ENCODE measurements at places on chromosomes 3 and 15.

DNA sequence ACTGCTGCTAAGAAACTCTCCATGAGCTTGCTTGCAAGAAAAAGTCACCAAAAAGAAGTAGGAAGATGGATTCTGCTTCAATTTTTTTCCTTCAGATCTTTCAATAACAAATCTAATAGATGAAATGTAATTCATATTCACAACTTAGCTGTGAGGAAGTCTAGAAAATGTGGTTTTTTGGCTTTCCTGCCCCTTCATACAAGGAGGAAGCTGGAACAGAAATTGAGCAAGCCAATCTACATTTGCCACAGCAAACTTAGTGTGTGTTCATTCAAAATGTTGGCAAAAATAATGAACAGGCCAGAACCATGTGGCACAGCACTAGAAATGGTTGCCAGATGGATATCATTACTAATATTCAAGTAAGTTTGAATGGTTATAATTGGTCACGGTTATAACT, 93.2 kb upstream of the NEDD4 start:
- DNase-seq, result no peak

- no peak for DNase-seq
Observed at GRCh38 chr3:103629391-103629790, 1194.6 kb downstream of the ZPLD1 start.

DNA sequence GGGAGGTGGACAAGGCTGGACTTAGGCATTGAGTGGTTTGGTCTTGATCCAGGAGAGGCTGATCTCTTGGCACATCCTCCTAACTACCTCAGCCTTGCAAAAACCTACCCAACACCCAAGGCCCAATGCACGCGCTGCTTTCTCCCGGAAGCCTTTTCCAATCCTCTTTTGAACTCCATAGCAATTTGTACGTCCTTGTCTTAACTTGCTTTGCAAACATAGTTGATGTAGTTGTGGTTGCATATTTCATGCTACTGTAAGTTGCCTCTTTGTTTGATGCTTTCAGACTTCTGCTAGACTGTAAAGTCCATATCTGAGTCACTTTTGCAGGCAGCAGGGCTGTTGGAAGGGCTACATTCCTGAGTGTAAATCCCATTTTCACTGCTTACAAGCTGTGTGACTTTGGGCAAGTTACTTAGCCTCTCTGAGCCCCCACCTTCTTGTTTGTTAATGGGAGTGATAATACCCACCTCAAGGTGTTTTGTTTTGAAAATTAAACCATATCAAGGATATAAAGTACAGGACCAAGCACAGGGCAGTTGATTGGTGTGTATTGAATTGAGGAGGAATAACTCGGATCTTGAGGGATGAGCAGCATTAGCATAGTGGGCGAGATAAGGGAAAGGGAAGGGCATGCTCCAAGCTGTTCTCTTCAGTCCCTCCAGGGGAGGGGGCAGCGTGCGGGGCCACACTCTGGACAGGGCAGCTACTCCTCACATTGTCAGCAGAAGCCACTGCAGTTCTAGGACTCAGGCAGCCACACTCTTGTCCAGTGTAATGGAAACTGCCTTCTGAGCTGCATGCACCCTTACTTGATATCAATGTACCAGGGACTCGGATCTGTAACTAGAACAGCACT, 28.8 kb downstream of the SIAH2 start:
- DNase-seq, result no peak

DNA sequence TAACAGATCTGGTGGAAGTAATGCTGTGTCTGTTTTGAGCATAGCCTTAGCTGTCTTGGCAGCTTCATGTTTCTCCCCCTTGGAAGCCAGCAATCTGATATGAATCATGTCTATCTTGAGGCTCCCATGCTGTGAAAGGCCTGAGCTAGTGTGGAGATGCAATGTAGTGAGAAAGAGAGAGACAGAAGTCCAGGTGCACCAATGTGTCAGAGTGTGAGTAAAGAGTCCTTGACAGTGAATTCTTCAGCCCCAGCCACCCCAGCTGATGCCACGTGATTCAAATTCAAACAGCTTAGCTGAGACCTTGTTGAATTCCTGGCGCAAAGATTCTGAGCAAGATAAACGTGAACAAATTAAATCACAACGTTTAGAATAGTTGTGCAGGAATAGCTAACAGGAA, 704.2 kb downstream of the EDEM1 start:
- DNase-seq, result no peak

GRCh38 chr15:31265090-31265870, 61.4 kb upstream of the KLF13 start:
- no peak for DNase-seq

- no peak for DNase-seq
Observed at GRCh38 chr3:65573548-65574116, 465.1 kb downstream of the MAGI1 start.

DNA sequence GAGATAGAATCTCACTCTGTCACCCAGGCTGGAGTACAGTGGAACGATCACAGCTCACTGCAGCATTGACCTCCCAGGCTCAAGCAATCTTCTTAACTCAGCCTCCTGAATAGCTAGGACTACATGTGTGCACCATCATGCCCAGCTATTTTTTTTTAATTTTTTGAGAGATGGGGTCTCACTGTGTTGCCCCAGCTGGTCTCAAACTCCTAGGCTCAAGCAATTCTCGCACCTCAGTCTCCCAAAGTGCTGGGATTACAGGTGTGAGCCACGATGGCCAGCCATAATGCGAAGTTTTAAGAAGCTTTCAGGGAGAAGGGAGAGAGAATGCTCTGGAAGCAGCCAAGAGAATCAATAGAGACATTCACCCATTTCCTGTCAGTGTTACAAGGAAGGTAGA, 42.7 kb downstream of the PRKAR2A start:
- no peak for DNase-seq
